ENCODE measurements at places on chromosomes 1 and 21.

DNA sequence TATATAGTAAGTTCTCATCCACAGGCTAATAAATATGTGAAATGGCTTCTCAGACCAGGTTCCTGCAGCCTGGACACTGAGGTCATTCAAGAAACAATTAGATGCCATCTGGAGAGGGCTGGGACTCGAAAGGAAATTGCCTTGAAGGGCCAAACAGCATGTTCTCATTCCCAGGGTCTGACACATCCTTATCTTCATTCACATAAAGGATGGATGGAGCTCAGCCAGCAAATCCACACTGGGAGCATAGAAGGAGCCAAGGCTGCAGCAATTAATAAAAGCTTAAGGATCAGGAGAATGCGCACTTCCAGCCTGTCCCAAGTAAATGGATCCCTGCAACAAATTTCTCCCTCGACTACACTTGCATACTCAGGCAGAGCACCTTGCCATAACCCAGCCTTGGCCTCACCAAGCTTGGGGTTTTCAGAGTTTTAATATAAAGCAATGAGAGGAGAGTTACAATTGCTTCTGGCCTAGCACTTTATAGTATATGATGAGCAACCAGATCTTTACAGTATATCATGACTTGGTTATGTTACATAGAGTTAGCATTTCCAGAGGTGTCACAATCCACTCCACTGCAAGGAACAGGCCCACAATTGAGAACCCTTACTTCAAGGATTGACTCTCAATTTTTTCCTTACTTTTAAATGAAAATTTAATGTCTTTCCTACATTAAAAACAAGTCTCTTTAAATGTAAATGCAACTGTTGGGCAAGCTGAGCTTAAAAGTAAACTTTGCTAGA lies 55.9 kb downstream of the BCAR3 start:
- no peak for DNase-seq

GRCh38 chr1:9362488-9362887 lies 69.8 kb downstream of the SPSB1 start:
- DNase-seq = no peak

- DNase-seq = no peak
These were observed 6.9 kb downstream of the SLC9A1 start for GRCh38 chr1:27147842-27148518.

DNA sequence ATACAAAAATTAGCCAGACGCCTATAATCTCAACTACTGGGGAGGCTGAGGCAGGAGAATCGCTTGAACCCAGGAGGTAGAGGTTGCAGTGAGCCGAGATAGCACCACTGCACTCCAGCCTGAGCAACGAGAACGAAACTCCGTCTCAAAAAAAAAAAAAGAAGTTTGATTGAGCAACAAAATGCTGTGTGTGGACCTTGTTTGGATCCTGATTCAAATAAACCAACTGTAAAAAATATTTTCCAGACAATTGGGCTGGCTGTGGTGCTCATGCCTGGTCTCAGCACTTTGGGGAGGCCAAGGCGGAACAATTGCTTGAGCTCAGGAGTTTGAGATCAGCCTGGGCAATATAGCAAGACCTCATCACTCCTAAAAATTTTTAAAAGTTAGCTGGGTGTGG lies 16.8 kb downstream of the PTAFR start:
- DNase-seq = no peak

DNA sequence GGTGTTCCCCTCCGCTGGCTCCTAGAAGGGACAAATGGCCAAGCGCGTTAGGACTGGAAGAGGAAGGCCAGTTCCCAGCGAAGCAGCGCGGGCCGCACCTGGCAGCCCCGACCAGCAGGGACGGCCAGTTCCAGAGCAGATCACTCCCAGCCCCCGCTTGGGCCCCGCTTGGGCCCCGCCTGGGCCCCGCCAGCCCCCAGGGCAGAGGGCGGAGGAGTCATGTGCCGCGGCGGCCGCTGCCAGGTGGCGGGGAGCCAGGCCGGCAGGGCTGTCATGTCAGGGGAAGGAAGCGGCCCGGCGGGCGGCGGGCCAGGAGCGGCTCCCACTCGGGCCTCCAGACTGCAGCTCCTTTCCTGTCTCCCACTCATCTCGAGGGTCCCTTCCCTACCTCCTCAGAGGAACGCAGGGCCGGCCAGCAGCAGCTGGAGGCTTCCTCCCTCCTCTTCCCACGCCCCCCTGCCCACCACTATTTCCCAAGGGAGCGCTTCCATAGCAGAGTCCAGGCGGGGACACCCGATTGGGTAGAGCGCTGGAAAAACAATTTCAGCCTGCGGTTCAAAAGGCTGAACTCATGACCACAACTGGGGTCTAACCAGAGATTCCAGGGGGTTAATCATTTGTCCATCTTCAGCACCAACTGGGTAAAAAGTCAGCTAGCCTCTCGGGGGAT lies 16.5 kb downstream of the ZNF697 start:
- no peak for DNase-seq
